ENCODE measurements at places on chromosomes 6 and 20. TPM values are rescaled to one million over a fixed set of nuclear protein-coding genes. Genes with fewer than 3 reads are reported as not detected.

GRCh38 chr6:44285552-44286284 lies 15.5 kb downstream of the TMEM151B start:
- H3K36me3 ChIP-seq, result no peaks in the 10 kb centered on the region
- no peak for DNase-seq
- H3K27me3 ChIP-seq, result no peaks in the 10 kb centered on the region
- H3K4me3 ChIP-seq, result no peak overlapping the region
- no peak overlapping the region for H3K27ac ChIP-seq

GRCh38 chr6:111738631-111739030 lies 133.0 kb upstream of the TRAF3IP2 start:
- DNase-seq, result no peak
- H3K36me3 ChIP-seq, result no peaks in the 10 kb centered on the region
- H3K27me3 ChIP-seq, result no peaks in the 10 kb centered on the region
- H3K4me3 ChIP-seq, result no peak overlapping the region

- no peak for DNase-seq
- no peaks in the 10 kb centered on the region for H3K36me3 ChIP-seq
- no peak overlapping the region for H3K27ac ChIP-seq
- H3K4me1 ChIP-seq, result peaks cover 8% of the 10 kb centered on the region
- no peak overlapping the region for H3K4me3 ChIP-seq
Observed at GRCh38 chr6:144053601-144054000, 41.8 kb downstream of the SF3B5 start.

DNA sequence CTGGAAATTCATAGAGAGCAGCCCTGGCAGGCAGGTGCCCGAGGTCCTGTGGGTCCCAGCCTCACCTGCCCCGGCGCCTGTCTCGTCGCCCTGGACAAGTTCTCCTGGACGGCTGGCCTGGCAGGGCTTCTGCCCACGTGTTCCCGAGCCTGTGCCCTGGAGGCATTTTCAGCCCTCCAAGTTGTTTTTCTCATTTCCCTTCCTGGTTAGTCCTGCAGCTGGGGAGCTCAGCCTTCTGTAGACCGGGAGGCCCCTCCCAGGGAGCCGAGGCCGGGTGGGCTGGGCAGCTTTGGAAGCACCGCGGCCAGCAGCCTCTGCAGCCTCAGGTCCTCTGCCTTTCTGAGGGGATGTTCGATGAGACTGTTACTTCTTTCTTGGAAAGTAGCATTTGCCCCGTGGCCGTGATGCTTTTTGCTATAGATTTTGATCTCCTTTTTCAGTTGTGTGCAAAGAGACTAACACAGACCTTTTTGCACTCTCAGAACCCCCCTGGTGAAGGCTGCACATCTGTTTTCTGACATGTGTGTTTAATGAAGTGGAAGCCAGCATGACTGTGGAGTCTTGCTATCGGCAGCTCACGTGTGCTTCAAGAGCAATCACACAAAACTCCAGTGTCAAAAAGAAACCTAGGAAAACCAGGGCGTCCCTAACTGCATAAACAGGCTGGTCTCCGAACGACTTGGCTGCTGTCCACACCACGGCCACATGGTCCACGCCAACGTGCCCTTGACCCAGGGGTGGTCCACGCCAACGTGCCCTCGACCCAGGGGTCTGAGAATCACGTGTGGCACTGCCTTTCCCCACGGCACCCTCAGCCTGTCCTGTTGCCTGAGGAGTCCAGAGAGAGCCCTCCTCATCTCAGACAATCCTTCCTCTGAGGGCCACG lies 207.5 kb downstream of the SMOC2 start:
- H3K27me3 ChIP-seq, result peaks cover 44% of the 10 kb centered on the region
- H3K4me1 ChIP-seq, result no peaks in the 10 kb centered on the region
- H3K36me3 ChIP-seq, result no peaks in the 10 kb centered on the region
- no peak for DNase-seq

- no peak overlapping the region for H3K27ac ChIP-seq
- H3K4me1 ChIP-seq, result no peaks in the 10 kb centered on the region
- no peaks in the 10 kb centered on the region for H3K36me3 ChIP-seq
- DNase-seq, result no peak
Observed at GRCh38 chr6:2706558-2706957, 44.2 kb downstream of the MYLK4 start.

GRCh38 chr6:44059359-44060346 lies 67.6 kb downstream of the MRPL14 start:
- peak overlapping the region; percentile 93 for H3K27ac ChIP-seq
- H3K4me3 ChIP-seq, result no peak overlapping the region
- H3K27me3 ChIP-seq, result no peaks in the 10 kb centered on the region
- no peak for DNase-seq

DNA sequence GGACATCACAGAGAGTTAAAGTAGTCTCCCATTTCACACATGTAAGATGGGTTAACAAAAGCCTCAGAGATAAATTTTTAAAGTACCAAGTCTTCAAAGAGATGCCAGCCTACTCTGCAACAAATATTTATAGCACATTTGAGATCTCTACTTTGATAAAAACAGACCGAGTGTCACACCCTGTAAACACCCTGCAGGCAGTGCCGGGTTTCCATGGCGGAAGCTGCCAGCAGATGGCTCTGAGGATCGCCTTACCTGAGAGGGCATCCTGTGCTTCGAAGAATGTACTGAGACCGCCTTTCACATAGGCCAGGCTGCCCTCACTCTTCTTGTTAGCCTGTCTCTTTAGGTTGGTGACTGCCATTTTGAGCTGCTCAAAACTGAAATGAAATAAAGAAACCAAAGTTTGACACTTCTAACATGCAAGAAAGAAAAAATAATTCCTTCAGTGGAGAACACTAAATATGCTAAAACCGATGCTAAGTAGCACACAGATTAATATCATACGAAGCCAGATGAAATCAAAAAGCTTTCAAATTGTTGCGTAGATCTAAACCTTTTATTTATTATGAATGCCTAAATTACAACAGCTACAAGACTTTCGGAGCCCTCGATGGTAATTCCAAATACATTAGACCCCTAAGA lies 39.3 kb downstream of the HUS1B start:
- H3K27ac ChIP-seq, result no peak overlapping the region
- H3K36me3 ChIP-seq, result no peaks in the 10 kb centered on the region
- no peak for DNase-seq
- H3K4me3 ChIP-seq, result no peak overlapping the region

- no peak overlapping the region for H3K27ac ChIP-seq
- no peak for DNase-seq
- H3K4me3 ChIP-seq, result no peak overlapping the region
Observed at GRCh38 chr6:122569230-122569771, 40.9 kb upstream of the PKIB start.

- H3K36me3 ChIP-seq, result no peaks in the 10 kb centered on the region
- no peak overlapping the region for H3K4me3 ChIP-seq
- no peak for DNase-seq
- H3K27ac ChIP-seq, result no peak overlapping the region
- H3K27me3 ChIP-seq, result no peaks in the 10 kb centered on the region
- no peaks in the 10 kb centered on the region for H3K4me1 ChIP-seq
Observed at GRCh38 chr6:131549811-131550210, 23.2 kb upstream of the ARG1 start.

- H3K27me3 ChIP-seq, result no peaks in the 10 kb centered on the region
- no peak overlapping the region for H3K27ac ChIP-seq
- H3K4me3 ChIP-seq, result no peak overlapping the region
- no peak for DNase-seq
- H3K36me3 ChIP-seq, result no peaks in the 10 kb centered on the region
Observed at GRCh38 chr6:163390770-163391169, 23.7 kb upstream of the QKI start.

GRCh38 chr6:4675121-4675520 lies 101.1 kb upstream of the CDYL start:
- H3K4me3 ChIP-seq, result no peak overlapping the region
- H3K27ac ChIP-seq, result no peak overlapping the region
- no peaks in the 10 kb centered on the region for H3K36me3 ChIP-seq

GRCh38 chr6:137224799-137225198 lies 5.6 kb upstream of the IFNGR1 start:
- H3K27ac ChIP-seq, result peak overlapping the region; percentile 77
- H3K4me3 ChIP-seq, result no peak overlapping the region
- H3K36me3 ChIP-seq, result no peaks in the 10 kb centered on the region
- no peaks in the 10 kb centered on the region for H3K27me3 ChIP-seq
- DNase-seq, result no peak
- peaks cover 98% of the 10 kb centered on the region for H3K4me1 ChIP-seq

DNA sequence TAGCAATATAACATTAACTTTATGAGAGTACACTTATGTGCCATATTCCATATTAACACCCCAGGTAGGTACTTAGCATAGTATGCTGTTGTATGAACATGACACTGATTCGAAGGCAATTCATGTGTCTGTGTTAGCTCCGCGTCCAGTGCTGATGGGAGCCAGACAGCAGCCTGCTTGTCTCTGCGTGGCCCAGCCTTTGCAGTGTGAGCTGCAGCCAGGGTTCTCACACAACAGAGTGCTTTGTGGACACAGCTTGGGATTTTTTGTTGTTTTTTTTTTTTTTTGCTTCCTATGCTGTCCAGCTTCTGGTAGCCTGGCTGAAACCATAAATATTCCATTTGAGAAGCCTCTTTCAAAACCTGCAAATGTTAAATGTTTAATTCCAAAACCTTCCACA lies 350.9 kb downstream of the SMOC2 start:
- H3K4me3 ChIP-seq, result no peak overlapping the region
- no peak overlapping the region for H3K27ac ChIP-seq
- H3K36me3 ChIP-seq, result no peaks in the 10 kb centered on the region
- H3K27me3 ChIP-seq, result no peaks in the 10 kb centered on the region
- no peak for DNase-seq
- no peaks in the 10 kb centered on the region for H3K4me1 ChIP-seq

The KCNS1 gene
- total RNA-seq, result 0.97 TPM

The MAK gene
- 0.26 TPM for total RNA-seq

The TRIM31 gene
- total RNA-seq, result 0.39 TPM

The TP53INP2 gene
- 13.2 TPM for total RNA-seq

The GPR6 gene
- total RNA-seq, result not detected

The MATN4 gene
- not detected for total RNA-seq

The CRISP3 gene
- total RNA-seq, result not detected

The HLA-G gene
- total RNA-seq, result 17.7 TPM
